ENCODE measurements at places on chromosomes 2 and 18.
A peak's percentile ranks its signal among the peaks of the same experiment; 100 is the strongest.

DNA sequence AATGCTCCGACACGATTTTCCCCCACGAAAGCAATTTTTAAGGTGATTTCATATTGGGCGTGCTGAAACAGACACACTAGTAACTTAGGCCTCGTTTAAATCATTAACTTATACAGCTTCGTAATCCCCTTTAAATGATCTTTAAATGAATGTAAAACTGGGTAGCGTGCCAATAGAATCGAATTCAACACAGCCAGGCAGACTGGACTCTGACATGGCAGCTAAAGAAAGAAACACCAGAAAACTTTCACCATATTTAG lies 2.4 kb upstream of the ID2 start:
- H3K27me3 ChIP-seq = no peaks in the 10 kb centered on the region
- H3K4me1 ChIP-seq = peaks cover 38% of the 10 kb centered on the region
- peak overlapping the region; percentile 99 for H3K27ac ChIP-seq
- H3K4me3 ChIP-seq = peak overlapping the region; percentile 100

DNA sequence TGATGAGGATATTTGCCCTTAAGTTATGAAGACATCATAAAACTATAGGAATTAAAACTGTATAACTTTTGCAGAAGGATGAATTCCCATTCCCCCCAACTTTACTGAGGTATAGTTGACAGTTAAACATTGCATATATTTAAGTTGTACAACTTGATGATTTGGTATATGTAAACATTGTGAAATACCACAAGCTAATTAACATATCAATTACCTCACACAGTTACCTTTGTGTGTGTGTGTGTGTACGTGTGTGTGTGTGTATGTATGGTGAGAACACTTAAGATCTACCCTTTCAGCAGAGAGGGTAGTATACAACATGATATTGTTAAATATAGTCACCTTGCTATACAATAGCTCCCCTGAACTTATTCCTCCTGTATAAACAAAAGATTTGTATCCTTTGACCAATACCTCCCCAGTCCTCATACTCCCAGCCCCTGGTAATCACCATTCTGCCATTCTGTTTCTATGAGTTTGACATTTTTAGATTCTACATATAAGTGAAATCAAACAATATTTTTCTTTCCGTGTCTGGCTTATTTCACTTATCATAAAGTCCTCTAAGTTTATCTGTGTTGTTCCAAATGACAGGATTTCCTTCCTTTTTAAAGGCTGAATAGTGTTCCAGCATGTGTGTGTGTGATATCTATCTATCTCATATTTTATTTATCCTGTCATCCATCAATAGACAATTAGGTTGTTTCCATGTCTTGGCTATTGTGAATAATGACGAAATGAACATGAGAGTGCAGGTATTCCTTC lies 48.2 kb upstream of the FAM136A start:
- no peak overlapping the region for H3K4me3 ChIP-seq
- no peaks in the 10 kb centered on the region for H3K4me1 ChIP-seq
- no peaks in the 10 kb centered on the region for H3K36me3 ChIP-seq
- H3K27me3 ChIP-seq = peaks cover 91% of the 10 kb centered on the region
- no peak for DNase-seq

- no peak overlapping the region for H3K27ac ChIP-seq
- H3K36me3 ChIP-seq = no peaks in the 10 kb centered on the region
- no peaks in the 10 kb centered on the region for H3K4me1 ChIP-seq
- no peak overlapping the region for H3K4me3 ChIP-seq
- no peaks in the 10 kb centered on the region for H3K27me3 ChIP-seq
These were observed 205.4 kb downstream of the SNTG2 start for GRCh38 chr2:1156059-1156458.

DNA sequence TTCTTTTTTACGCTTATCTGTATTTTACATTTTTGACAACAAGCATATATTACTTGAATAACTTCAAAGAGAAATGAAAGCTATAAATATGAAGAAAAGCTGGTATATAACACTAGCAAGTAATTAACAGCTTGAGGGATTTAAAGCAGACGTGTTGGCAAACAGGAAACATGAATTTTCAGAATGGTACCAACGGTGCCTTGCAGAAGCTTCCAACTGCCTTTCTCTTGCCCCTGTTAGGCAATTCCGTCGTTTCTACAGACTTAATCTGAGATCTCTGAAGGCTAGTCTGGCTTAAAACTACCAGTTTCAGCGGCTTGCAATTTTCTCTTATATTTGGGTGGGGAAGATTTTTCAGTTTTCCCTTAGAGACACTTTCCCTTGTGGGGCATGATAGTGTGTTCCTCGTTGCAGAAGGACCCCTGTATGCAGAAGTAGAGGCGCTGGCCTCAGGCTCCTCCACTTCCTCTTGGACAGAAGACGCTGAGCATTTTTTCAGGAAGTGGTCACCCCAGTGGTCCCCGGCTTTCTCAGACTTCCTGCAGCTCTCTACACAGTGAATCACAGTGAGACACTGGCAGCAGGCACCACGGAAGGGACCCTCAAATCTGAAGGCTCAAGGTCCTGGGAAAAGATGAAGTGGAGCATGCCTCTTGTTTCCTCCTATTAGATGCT lies 56.2 kb upstream of the SLC16A14 start:
- peaks cover 9% of the 10 kb centered on the region for H3K27me3 ChIP-seq
- no peak for DNase-seq
- H3K4me3 ChIP-seq = peak overlapping the region; percentile 56

DNA sequence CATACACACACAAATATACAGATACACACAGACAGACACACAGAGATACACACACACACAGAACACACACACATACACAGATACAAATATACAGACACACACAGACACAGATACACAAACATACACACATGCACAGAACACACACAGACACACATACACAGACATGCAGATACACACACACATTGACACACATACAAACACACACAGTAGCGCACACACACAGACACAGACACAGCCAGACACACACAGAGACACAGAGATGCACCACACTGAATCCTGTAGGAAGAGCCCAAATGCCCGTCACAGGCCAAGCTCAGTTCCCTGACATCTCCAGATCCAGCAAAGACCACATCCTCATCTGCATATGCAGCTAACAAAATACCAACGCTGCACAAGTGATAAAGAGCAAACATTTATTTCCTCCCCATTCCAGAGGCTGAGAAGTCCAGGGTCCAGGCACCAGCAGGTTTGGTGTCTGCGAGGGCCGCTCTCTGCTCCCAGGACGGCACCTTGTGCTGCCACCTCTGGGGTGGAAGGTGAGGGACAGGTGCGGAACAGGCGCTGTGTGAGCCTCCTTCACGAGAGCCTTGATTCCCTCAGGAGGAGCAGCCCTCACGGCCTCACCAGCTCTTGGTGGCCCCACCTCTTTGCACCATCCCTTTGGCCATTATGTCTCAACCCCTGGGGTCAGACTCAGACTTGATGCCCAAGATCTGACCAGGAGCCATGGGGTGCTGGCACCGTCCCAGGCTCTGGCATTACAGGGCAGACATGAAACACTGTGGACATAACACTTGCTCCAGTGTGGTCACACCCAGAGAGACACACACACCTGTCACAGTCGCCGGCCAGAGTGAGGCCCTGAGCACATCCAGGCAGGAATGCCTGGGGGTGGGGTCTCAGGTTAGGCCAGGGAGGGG lies 108.7 kb downstream of the NDUFA10 start:
- DNase-seq = no peak
- no peaks in the 10 kb centered on the region for H3K36me3 ChIP-seq
- H3K4me3 ChIP-seq = no peak overlapping the region

- no peak overlapping the region for H3K27ac ChIP-seq
- no peak for DNase-seq
These were observed 8.6 kb upstream of the CRYBA2 start for GRCh38 chr2:219001577-219002394.

DNA sequence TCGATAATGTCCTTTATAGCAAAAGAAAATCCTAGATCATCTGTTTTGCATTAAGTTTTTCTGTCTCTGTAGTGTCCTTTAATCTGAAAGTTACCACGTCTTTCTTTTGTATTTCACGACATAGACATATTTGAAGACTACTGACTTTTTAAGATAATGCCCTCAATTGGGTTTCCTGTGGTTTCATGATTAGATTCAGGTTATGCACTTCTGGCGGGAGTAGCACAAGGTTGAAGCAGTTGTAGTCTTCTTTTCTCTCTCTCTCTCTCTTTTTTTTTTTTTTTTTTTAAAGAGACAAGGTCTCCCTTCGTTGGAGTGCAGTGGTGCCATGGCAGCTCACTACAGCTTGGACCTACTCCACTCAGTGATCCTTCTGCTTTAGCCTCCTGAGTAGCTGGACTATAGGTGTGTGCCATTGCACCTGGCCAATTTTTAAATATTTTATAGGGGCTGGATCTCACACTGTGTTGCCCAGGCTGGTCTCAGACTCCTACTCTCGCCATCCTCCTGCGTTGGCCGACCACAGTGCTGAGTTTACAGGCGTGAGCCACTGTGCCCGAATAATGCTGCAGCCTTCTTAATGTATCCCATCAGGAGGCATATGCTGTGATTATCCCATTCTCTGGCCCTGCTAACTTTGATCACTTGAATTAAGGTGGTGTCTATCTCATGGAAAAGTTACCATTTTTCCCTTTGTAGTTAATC lies 3.9 kb downstream of the INPP4A start:
- no peaks in the 10 kb centered on the region for H3K27me3 ChIP-seq
- peak overlapping the region; percentile 94 for H3K4me3 ChIP-seq
- DNase-seq = no peak
- H3K4me1 ChIP-seq = peaks cover 76% of the 10 kb centered on the region
- H3K36me3 ChIP-seq = peaks cover 37% of the 10 kb centered on the region
